Activated T-cell treated with anti-CD3 and anti-CD28 coated beads for 4 hours (primary cell): ENCODE measurements at places on chromosomes 6 and 20.

DNA sequence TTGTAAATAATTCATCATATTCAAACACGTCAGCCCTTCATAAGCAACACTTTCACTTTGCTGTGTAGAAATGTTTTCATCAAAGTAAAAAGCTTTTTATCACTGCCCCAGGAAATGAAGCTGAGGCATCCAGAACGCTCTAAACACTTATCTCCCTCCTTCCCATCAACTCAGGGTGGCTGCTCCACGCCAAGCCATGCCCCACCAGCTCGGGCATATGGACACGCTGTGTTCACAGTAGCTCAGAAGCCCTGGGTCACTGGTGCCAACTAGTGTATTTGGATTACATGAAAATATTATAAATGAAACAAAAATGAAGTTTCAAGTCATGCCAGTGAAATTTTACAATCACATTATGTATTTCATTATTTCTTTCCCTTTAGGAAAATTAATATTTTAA, 10.3 kb downstream of the PDE10A start:
- no peak for DNase-seq

GRCh38 chr6:139448051-139448649, 73.7 kb upstream of the CITED2 start:
- DNase-seq = no peak

DNA sequence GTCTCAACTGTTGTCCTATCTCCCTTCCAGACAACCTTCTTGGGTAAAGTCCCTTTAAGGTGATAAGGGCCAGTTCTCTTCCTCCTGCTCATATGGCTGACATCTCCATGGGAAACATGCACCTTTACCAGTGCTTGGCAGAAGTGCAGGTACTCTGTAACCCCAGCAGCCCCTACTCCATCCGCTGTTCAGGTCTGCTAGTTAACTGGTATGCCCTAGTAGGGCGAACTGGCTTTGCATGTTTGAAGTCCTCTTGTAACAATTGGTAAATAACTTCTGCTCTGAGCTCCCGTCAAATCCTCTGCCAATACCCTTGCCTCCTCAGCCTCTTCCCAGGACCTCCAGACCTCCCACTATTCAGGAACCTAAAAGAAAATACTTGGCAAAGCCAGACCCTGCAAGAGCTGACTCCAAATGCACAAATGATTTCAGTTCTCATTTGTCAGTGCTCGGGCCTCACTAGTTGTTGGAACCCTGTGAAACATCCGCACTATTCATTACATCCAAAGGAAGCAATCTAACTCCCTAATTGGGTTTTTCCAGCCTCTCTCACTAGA, 703.7 kb downstream of the MAFB start:
- DNase-seq = no peak

DNA sequence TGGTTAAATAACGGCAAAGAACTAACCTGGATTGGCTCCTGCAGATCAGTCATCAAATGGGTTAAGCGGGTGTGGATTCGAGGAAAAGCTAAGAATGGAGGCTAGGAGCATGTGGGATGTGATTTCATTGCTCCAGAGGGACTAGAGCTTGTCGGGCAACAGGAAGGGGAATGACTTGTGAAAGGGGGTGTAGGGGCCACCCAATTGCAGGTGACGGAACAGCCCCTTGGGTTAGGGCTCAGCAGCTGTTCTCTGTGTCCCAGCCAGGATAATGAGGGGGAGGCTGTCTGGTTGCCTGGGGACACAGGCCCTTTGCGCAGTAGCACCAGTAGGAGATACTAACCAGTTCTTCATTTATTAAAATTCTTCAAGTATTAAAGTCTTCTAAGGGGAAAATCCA, 25.0 kb upstream of the MRPS18A start:
- DNase-seq = no peak

GRCh38 chr6:137097057-137097456, 52.3 kb upstream of the IL20RA start:
- no peak for DNase-seq

DNA sequence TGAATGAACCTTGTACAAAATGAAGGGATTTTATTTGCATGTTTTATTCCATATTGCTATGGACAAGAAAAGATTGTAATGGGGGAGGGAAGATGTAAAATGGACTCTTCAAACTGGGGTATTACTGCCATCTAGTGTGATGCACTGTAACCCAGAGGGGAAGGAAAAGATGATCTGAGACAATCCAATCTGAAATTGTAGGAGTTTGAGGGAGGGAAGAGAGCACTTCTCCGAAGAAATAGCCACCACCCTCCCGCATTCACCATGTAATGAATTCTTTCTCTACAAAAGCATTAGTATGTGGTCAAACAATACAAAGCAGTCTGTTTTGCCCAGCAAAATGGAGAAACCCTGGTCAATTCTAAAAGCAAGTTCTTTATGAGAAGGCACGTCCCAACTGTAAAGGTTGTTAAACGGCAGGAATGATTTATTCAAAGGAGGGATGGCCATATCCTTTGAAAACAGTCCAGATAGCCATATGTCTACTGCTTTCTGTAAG, 679.5 kb upstream of the NRSN1 start:
- no peak for DNase-seq

GRCh38 chr6:81900616-81901015, 148.1 kb upstream of the TENT5A start:
- DNase-seq = no peak

DNA sequence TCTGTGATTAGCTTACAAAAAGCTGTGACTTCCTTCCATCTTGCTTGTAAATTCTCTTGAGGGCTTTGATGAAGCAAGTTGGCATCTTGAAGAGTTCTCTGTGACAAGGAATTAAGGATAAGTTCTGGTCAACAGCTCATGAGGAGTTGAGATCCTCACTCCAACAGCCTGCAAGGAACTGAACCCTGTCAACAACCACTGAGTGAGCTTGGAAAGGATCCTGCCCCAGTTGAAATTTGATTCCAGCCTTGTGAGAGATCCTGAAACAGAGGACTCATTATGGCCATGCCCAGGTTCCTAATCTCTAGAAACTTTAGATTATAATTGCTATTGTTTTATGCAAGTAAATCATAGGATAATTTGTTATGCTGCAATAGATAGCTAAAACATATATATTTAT, 133.7 kb downstream of the PTCHD4 start:
- no peak for DNase-seq

DNA sequence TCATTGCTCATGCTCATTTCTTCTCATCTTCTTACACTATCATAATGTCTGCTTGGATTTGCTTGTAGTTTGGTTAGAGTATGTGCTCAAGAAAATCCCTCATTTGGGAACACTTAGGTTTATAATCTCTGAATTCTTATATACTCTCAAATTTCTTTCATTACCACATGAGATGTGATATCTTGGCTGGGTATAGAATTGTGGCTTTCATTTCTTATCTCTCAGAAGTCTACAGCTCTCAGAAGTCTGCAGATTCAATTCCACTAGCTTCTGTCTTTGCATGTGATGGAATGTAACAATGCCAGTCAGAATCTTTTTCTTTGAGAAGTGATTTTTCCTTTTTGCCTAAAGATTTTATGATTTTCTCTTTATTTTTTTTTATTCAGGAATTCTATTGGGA, 50.9 kb downstream of the STMND1 start:
- DNase-seq = no peak

- DNase-seq = no peak
Observed at GRCh38 chr20:36115925-36116324, 38.6 kb upstream of the EPB41L1 start.

DNA sequence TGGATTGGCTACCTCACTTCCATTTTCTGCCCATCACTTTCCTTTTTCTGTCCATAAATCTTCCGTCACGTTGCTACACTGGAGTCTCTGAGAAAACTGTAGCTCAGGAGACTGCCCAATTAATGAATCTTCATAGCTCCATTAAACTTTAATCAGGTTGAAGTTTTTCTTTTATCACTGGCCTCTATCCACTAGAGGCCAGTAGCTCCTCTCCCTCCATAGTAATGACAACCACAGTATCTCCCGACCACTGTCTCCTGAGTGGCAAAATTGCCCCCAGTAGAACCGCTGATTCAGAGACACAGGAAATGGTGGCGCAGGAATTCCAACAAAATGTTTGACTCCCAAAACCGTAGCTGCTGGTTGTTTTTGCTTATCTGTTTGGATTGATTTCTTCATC, 18.4 kb upstream of the DOK5 start:
- no peak for DNase-seq

GRCh38 chr6:153623496-153623895, 415.5 kb upstream of the OPRM1 start:
- DNase-seq = no peak

GRCh38 chr6:49923826-49924225, 40.1 kb downstream of the DEFB114 start:
- DNase-seq = no peak

- DNase-seq = no peak
Observed at GRCh38 chr20:4665591-4665990, 56.1 kb upstream of the PRND start.

GRCh38 chr6:152054441-152054840, 247.0 kb downstream of the ESR1 start:
- DNase-seq = no peak

DNA sequence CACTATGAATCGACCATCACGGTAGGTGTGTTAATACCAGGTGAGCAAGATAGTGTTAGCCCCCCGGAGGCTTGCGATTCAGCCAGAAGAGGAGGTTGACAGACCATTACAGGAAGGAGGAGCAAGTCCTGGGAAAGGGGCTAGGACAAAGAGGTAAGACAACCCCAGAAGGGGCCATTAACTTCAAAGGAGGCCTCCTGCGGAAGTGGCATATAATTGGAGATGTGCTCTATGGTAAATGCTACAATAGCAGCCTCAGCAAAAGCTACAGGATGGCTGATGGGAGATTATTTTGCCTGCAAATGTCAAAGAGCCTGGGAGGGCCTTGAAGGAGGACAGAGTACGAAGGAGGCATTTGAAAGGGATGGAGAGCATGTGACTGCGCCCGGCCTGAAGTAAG, 108.6 kb upstream of the CITED2 start:
- DNase-seq = no peak

DNA sequence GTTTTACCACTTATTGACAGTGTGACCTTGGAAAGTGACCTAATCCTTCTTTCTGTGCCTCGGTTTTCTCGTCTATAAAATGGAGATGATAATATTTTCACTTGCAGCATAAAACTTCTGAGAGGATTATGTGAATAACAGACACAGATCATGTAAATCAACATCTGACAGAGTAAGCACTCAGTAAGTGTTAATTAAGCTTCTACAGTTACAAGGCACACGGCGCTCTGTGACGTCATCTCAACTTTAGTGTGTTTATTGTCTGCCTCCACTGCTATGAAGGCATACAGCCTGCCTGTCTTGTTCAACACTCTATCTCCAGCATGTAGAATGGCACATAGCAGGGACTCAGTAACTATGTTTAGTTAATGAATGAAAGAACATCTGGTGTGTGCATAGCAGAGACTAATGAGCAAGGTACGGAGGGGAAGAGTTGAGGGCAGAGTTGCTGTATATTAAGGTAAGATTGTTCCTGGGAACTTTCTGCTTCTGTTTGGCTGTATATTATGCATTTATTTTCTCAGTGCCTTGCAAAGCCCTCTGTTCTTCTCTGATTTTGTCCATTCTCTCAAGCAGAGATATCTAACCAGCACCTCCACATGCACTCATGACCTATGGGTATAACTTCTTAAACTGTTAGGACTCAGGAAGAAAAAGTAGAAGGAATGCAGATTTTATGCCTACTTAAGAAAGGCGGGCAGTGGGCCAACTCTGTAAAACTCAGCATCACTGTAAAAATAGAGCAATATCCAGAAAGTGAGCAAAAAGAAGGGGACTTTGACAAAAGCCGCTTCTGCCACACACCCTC, 66.4 kb upstream of the STMND1 start:
- no peak for DNase-seq

GRCh38 chr20:37446286-37447032, 74.6 kb upstream of the NNAT start:
- DNase-seq = no peak

DNA sequence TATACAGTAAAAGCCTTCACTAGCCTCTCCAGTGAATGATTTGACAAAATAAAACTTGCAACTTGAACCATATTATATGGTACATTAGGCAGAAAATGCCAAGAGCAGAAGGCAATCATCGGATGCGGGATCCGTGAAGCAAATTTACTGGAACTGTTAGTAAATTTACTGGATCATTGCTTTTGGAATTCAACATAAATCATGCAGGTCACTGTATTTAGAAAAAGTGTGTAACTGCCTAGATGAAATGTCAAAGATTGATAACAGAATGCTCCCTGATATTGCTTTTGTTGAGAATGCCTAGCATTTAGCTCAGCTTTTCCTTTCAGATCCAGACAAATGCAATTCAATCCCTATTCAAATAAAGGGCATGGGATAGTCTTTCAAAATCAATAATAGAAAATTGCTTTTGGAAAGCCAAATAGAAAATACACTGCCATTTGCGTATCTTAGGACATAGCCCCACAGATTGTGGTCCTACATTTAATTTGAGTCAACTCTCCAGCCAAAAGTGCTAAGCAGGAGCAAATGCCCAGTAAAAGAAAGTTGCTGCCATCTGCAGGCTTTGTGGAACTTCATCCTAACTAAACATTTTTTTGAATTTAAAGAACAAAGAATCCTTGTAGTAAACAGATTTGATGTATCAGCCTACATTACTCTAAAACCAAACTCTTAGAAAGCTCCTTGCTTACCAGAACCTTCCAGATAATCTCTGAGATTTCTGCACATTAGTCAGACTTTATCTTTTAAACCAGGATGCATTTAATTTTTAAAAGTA, 109.5 kb upstream of the HSF2 start:
- DNase-seq = no peak

DNA sequence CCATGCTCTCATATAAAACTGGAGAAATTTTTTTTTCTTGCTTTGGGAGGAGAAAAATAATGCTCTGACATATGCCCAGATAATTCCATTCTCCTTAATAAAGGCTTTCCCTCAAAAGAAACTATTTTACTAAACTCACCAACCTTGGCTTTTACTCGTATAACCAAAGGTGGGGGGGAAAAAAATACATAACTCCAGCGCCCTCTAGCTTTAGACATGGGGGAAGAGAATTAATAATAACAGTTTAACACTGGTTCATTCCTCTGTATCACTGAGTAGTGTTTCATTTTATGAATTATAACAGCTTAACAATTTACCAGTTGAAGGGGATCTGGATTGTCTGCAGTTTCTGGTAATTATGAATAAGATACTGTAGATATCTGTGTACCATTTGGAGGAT, 1226.1 kb downstream of the GRIK2 start:
- no peak for DNase-seq
